ENCODE measurements at places on chromosomes 4 and X. TPM values are rescaled to one million over a fixed set of nuclear protein-coding genes. Genes with fewer than 3 reads are reported as not detected.
A peak's percentile ranks its signal among the peaks of the same experiment; 100 is the strongest.

- H3K27ac ChIP-seq = no peak within 1 kb of the TSS
- no peak for DNase-seq
- no peaks in the 10 kb centered on the region for H3K27me3 ChIP-seq
- no peaks in the 10 kb centered on the region for H3K4me1 ChIP-seq
These were observed at the start of gene STAP1 for GRCh38 chr4:67558493-67558892. TSS of gene STAP1 (plus strand) at chr4:67558727. CDS start at chr4:67558810, 83 bp downstream.

DNA sequence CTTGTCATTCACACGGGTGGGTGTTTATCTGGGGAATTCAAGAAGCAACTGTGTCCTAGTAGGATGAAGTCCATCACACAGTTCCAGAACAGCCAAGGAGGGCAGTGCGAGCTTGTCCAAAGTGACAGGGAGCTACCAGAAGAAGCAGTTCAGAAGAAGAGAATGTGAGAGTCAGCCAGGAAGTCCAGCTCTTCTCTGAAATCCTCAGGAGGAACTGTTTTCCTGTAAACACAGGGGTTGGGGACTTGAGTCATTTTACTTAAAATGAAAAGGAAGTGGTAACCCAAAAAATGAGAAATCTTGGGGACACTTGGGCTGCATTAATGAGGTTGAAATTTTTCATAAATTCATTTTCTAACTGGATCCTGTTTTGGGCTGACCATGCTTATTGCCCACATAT is 8.2 kb upstream of the TLR10 start:
- no peaks in the 10 kb centered on the region for H3K4me1 ChIP-seq
- no peaks in the 10 kb centered on the region for H3K27me3 ChIP-seq
- peaks cover 9% of the 10 kb centered on the region for H3K36me3 ChIP-seq
- no peak for DNase-seq
- no peak overlapping the region for H3K27ac ChIP-seq

- DNase-seq = no peak
- H3K4me3 ChIP-seq = no peak overlapping the region
- H3K27me3 ChIP-seq = no peaks in the 10 kb centered on the region
- no peaks in the 10 kb centered on the region for H3K36me3 ChIP-seq
- H3K27ac ChIP-seq = no peak overlapping the region
These were observed 1268.6 kb downstream of the RAPGEF2 start for GRCh38 chr4:160371446-160371845.

GRCh38 chr4:16583764-16584163 is 314.7 kb downstream of the LDB2 start:
- no peaks in the 10 kb centered on the region for H3K36me3 ChIP-seq
- no peak for DNase-seq
- no peak overlapping the region for H3K4me3 ChIP-seq
- no peaks in the 10 kb centered on the region for H3K27me3 ChIP-seq
- no peak overlapping the region for H3K27ac ChIP-seq

DNA sequence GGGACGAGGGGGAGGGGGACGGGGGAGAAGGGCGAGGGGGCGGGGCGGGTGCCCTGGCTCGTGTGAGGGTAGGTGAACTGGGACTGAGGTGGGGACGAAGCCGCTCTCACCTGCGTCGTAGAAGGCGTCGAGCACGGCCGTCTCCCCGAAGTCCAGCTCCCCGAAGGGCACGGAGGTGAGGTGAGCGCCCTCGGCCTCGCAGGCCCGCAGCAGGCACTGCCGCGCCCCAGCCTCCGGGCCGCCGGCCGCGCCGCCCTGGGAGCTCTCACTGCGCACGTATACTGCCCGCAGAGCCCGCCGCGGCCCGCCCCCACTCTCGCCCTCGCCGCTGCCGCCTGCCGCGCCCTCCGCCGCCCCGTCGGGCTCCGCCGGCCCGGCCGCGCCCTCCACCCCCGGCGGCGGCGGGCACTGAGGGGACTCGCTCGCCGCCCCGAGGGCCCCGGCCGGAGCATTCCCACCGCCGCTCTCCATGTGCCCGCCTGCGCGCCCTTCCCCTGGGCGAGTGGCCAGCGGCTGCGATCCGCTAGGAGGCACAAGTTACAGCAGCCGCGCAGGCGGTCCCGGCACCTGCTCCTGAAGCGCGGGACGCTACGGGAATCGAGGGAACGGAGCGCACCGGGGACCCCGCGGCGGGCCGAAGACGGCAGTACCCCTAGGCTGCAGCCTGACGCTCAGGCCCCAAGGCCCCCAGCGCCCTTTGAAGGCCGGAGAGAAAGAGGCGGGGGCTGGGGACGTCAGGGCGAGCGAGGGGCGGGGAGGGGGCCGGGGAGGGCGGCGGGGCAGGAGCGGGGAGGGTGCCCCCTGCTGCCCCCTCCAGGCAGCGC is at the start of gene MAP3K15:
MAP3K15 (minus strand) TSS at position 718 of the 824 bp plus-strand sequence; CDS start at position 471, 247 bp downstream.
- H3K27me3 ChIP-seq = no peaks in the 10 kb centered on the region
- peak; percentile 32 for DNase-seq
- no peak within 1 kb of the TSS for H3K27ac ChIP-seq
- H3K4me1 ChIP-seq = no peaks in the 10 kb centered on the region
- H3K36me3 ChIP-seq = no peaks in the 10 kb centered on the region
- peak within 1 kb of the TSS; percentile 40 for H3K4me3 ChIP-seq

DNA sequence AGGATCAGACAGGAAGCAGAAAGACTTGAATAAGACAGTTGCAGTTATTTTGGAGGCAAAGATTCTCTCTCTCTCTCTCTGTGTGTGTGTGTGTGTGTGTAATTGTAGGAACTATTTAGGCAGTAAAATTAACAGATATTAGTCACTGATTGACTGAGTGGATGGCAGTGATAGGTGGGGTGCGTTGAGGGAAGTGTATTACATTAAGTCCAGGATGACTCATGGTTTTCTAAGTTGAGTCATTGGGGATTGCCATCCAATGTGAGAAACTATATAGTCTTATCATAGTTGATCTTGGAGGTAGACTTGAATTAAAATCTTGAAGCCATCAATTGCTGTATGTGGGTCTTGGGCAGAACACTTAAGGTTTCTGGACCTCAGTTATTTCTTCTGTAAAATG is 75.4 kb downstream of the AR start:
- no peaks in the 10 kb centered on the region for H3K27me3 ChIP-seq
- no peak overlapping the region for H3K27ac ChIP-seq
- no peak overlapping the region for H3K4me3 ChIP-seq
- no peaks in the 10 kb centered on the region for H3K4me1 ChIP-seq
- no peaks in the 10 kb centered on the region for H3K36me3 ChIP-seq

DNA sequence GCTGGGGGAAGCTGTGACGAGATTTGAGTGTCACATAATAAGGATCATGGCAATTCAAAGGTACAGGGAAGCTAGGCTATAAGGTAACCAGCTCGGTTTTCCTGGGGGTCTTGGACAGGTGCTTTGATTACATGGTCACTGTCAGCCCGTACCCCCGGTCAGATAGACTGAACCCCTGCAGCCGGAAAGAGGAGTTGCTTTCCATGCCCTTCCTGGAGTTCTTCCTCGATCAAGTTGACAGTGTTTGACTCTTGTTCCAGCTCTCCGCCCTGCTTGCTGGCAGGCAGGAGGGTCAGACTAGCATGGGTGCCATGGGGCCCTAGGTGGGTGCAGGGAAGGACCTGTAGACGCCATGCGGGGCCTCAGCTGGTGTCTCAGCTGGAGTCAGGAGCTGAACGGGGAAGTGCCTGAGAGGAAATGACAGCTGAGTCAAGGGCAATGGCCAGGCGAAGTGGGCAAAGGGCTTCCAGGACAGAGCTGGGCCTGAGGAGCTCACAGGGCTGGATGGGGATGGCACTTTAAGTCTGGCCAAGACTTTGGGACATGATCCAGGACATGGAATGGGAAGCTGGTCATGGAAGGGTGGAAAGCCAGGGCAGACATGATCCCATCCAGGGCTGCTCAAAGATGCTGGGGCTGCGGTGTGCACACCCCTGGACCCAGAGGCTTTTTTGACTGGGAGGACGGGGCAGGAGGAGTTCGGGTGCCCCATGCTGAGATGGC is 1.6 kb downstream of the TMEM187 start:
- H3K4me1 ChIP-seq = peaks cover 25% of the 10 kb centered on the region
- no peak for DNase-seq
- H3K4me3 ChIP-seq = peak overlapping the region; percentile 90
- H3K27me3 ChIP-seq = no peaks in the 10 kb centered on the region
- H3K36me3 ChIP-seq = no peaks in the 10 kb centered on the region

DNA sequence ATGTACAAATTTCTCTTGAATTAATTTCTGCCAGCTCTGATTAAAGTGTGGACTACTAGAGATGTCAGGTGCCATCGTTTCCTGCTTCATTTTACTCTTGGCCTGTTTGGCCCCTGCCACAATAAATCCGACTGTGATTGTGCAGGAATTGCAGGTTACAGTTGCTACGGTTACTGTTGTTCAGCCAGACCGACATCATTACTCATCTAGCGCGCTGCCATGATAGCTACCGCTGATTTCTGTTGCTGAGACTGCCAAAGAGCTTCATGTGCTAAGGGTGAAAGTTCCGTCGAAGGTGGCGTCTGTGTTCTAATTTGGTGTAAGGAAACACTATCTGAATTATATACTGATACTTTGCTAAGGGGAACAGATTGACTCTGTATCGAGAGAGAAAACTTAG is 22.1 kb downstream of the SLIT2 start:
- DNase-seq = peak; percentile 54
- no peak overlapping the region for H3K4me3 ChIP-seq
- H3K36me3 ChIP-seq = no peaks in the 10 kb centered on the region

- no peaks in the 10 kb centered on the region for H3K36me3 ChIP-seq
- DNase-seq = peak; percentile 68
- H3K4me1 ChIP-seq = no peaks in the 10 kb centered on the region
- H3K27ac ChIP-seq = no peak overlapping the region
- no peak overlapping the region for H3K4me3 ChIP-seq
These were observed 82.9 kb upstream of the TAB3 start for GRCh38 chrX:30971774-30972603.

GRCh38 chrX:154698630-154699248 is 45.4 kb upstream of the CTAG2 start:
- no peaks in the 10 kb centered on the region for H3K36me3 ChIP-seq
- no peaks in the 10 kb centered on the region for H3K27me3 ChIP-seq
- no peaks in the 10 kb centered on the region for H3K4me1 ChIP-seq
- no peak overlapping the region for H3K27ac ChIP-seq

DNA sequence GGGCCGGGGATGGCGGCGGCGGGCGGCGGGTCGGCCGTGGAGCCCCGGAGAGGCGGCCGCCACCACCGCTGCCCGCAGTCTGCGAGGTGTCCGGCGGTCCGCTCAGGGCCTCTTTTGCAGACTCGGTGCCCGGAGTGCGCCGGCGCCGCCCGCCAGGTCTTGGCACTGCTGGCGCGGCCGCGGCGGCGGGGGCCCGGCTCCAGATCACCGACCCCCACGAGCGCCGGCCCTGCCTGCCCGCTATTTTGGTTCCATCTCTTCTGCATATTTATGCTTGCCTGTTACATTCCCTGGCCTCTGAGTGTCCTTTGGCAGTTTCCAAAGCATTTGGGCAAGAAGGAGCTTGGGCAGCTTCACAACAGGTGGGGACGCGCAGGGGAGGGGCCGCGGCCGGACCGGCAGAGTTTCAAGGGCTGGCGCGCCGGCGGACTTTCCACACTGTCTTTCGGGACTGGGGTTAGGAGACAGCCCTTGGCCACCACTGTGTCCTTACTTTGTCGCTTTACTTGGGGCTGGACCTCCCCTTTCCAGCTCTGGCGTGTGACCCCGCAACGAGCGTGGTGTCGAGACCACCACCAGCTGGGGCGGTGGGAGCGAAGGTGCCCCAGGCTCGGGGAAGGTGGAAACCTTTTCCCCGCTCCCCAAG is 668 bp upstream of the TAPT1 start:
- peaks cover 62% of the 10 kb centered on the region for H3K4me1 ChIP-seq
- peak overlapping the region; percentile 93 for H3K27ac ChIP-seq
- no peaks in the 10 kb centered on the region for H3K36me3 ChIP-seq
- H3K27me3 ChIP-seq = no peaks in the 10 kb centered on the region

GRCh38 chr4:100954046-100954445 is 393.3 kb downstream of the PPP3CA start:
- no peaks in the 10 kb centered on the region for H3K27me3 ChIP-seq
- no peak overlapping the region for H3K27ac ChIP-seq
- no peak for DNase-seq
- H3K36me3 ChIP-seq = no peaks in the 10 kb centered on the region
- no peaks in the 10 kb centered on the region for H3K4me1 ChIP-seq

DNA sequence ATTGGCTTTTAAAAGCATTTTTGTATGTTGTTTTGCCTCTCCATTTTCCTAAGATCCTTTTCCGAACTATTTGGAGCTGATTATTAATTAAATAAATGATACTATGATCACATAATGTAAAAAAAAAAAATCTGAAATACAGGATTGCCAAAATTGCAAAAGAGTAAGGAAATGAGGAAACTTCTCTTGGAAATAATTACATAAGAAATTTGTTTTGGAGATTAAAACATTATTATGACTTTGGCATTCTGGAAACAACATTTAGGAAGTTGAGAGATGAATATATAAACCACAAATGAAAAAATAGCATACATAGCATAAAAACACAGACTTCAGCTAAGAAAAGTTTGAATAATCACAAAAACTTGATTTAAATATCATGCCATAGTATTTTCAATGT is 33.5 kb downstream of the PF4 start:
- no peak for DNase-seq
- H3K36me3 ChIP-seq = no peaks in the 10 kb centered on the region
- H3K27me3 ChIP-seq = peaks cover 12% of the 10 kb centered on the region

DNA sequence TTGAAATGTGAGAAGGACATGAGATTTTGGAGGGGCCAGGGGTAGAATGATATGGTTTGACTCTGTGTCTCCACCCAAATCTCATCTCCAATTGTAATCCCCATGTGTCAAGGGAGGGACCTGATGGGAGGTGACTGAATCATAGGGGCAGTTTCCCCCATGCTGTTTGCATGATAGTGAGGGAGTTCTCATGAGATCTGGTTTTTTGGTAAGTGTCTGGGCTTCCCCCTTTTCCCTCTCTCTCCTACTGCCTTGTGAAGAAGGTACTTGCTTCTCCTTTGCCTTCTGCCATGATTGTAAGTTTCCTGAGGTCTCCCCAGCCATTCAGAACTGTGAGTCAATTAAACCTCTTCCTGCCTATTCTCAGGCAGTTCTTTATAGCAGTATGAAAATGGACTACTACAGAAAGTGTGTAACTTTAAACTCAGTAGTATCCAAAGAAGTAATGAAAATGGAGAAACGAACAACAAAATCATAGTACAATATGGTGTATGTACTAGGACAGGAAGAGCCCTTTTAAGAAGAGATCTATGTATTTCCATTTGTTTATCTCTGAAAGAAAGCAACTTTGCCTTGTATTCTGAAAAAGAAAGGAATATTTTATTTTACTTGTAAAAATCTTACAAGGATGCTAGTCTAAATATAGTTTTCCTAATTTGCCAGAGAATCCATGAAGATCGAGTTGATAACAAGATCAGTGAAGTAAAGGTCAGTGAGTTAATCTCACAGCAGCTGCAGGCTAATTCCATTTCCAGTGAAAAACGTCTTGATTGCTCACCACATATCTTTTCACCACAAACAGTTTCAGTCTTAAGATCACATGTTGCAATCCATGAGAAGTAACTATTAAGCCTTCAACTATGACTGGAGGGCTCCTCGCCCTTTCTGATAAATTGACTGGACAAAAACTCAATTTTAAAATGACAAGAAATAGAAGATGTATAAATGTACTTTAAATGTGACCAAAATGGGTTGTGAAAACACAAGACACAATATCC is 20.5 kb downstream of the PKD2 start:
- peaks cover 3% of the 10 kb centered on the region for H3K4me1 ChIP-seq
- H3K4me3 ChIP-seq = no peak overlapping the region
- DNase-seq = peak; percentile 18
- H3K27ac ChIP-seq = peak overlapping the region; percentile 52
- peaks cover 33% of the 10 kb centered on the region for H3K36me3 ChIP-seq

TMPRSS11A gene
- total RNA-seq = not detected

LAS1L gene
- total RNA-seq = 21.2 TPM

CXCL13 gene
- 1.2 TPM for total RNA-seq

PNMA6F gene
- total RNA-seq = not detected

SOX3 gene
- not detected for total RNA-seq

KIAA1210 gene
- not detected for total RNA-seq

G3BP2 gene
- total RNA-seq = 29.9 TPM
